ENCODE measurements at places on chromosomes 5 and 9.

GRCh38 chr5:179913461-179913860, 5.8 kb upstream of the TBC1D9B start:
- DNase-seq = no peak

DNA sequence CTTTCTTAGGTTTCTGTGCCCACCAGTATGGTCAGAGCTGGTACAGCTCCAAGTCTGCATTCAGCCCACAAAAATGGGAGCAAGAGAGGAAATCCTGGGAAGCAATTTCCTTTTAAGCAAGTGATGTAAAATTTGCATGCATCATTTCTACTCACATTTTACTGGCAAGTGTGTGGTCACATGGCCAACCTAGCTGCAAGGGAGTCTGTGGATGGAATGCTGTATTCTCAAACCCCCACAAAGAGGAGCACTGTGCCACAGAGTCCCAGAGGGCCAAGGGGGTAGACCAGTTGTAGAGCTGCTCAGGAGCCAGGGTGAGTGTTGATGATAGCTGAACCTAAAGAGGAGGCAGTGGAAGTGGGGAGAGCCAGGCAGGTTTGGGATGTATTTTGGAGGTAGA, 154.3 kb upstream of the SPRY4 start:
- no peak for DNase-seq

DNA sequence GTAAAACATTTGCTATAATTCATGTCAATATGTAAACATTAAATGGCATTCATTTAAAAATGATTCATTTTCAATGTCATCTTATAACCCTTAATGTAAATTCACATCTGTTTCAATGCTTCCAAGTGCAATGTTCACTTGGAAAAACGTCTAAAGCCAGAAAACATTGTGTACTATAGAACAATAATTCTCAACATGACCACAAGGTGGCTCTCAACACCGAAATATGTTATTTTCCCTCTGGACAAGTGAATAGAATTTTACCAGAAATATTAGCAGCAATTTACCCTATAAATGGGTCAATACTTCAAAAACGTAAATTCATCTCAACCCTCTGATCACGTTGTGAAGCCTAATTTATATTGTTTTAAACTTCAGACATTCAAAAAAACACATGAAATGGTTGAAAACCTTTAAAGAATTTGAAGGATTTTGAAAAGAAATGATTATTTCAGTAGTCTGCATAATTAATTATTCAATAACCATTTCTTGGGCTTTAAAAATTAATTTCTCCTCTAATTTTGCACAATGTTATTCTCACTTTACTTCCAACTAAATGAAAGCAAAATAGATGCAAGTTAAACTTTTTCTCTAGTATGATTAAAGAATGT, 11.0 kb downstream of the CDH10 start:
- peak; percentile 25 for DNase-seq

GRCh38 chr5:78648359-78649210, at the start of gene LHFPL2:
Gene LHFPL2 (minus strand): TSS chr5:78648772. CDS start chr5:78510213, 138,559 bp downstream.
- peak; percentile 18 for DNase-seq

DNA sequence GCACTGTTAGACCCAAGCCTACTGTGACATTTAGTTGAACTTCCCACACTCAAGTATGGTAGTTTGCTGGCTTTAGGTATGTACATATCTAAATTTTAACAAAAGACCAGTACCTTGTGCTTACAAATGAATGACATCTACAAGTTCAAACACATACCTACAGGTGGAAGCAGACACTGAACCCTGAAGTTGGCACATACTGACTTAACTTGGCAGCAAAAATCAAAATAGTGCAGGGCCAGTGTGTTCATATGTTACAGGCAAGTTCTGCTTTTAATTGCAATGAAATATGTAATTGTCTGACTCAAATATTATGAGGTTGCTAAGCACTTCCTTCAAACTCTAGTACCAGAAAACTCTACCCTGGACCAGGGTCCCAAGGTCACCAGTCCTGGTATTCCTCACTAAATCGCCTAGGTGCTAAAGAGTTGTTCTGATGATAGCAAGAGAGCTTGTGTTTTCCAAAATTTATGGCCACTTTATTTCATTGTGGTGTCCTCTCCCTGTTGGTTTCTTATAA, 77.4 kb downstream of the MEGF10 start:
- DNase-seq = no peak

GRCh38 chr5:7897014-7897600, 28.2 kb downstream of the MTRR start:
- peak; percentile 23 for DNase-seq

DNA sequence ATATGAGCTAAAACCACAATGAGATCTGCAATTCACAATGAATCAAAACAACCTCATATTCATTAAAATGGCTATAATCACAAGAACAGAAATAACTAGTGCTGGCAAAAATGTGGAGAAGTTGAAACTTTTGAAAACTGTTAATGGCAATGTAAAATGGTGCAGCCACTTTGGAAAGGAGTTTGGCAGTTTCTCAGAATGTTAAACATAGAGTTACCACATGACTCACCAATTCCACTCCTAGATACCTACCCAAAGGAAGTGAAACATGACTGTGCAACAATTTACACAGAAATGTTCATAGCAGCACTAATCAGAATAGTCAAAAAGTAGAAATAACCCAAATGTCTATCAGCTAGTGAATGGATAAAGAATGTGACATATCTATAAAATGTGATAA, 862.2 kb downstream of the DTWD2 start:
- DNase-seq = no peak

DNA sequence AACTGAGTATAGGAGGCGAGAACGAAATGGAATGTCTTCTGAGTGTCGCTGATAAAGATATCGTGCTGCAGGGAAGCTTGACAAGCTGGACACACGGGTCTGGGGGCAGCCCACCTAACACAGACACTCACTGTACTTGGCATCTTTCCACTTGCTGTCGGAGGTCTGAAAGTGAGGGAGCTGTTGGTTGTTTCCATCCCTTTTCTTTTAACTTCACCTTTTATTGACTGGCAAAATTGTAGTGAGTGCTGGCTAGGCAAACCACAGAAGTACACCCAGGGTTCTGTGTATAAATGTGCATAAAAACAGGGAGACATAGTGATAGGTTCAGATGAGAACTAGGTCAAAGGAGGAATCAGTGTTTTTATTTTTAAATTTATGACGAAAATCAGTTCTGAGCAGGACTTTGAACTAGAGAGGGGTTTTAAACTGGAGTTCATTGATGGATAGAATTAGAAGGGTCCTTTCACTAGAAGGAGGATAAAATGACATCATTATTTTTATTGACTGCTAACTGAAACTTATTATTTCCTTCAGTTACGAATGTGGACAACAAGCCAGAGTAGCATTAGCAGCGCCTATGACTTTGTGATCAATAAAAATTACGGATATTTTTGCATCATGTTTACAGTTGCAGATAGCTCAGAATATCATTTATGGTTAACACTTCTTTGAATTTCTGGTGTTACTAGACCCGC, 817 bp downstream of the GAPVD1 start:
- no peak for DNase-seq

DNA sequence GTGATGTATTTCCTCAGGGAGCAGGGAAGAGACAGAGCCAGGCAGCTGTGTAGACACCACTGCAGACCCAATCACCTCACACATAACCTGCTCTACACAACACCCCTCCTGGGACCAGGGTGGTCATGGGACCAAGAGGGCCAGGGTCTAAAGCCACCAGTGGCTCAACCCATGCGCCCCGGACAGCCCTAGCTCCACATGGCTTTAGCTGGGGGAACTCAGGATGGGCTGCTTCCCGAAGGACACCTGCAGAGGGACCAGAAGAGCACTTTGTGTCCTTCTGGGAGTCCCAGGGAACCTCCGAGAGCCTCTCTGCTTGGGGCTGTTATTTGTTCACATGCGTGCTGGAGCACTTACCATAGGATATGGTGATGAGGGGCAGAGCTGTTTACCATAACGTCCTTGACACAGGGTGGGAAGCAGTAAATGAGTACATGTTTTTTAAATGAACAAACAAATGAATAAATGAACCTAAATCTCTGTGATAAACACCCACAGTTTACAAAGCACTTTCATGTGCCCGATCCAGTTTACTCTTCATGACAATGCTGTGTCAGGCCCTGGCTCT, 12.3 kb downstream of the SEPTIN8 start:
- DNase-seq = no peak

GRCh38 chr5:112917453-112917995, 4.5 kb downstream of the REEP5 start:
- no peak for DNase-seq

GRCh38 chr9:33817327-33818166, 587 bp downstream of the UBE2R2 start:
- peak; percentile 24 for DNase-seq

- DNase-seq = no peak
Measured at GRCh38 chr9:81682797-81683196, 6.5 kb downstream of the TLE1 start.

- DNase-seq = no peak
Measured at GRCh38 chr9:18384066-18384465, 89.9 kb upstream of the ADAMTSL1 start.

GRCh38 chr9:33416996-33417395, 14.6 kb upstream of the AQP7 start:
- DNase-seq = no peak

DNA sequence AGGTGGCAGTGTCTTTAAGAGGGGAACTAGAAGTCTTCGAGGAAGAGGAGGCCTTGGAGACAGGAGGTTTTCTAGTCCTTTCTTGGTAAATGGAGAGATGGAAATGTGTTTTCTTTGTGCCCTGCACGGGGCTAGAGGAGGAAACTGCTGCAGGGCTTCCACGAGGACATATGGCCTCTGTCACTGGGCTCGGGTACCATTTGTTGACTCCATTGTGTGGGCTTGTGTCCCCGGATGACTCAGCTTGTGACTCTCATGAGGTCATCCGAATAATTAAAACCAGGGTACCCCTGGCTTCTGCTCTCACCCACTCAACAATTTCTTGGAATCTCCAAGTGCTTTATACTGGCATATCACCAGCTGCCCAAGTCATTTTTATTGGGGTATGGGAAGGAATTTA, 261.7 kb downstream of the KIF4B start:
- DNase-seq = no peak

- DNase-seq = no peak
Measured at GRCh38 chr9:4226331-4227250, 73.3 kb downstream of the GLIS3 start.

GRCh38 chr9:86326536-86326935, 27.7 kb downstream of the TUT7 start:
- no peak for DNase-seq

GRCh38 chr9:112198646-112199045, 23.5 kb upstream of the SUSD1 start:
- DNase-seq = no peak

DNA sequence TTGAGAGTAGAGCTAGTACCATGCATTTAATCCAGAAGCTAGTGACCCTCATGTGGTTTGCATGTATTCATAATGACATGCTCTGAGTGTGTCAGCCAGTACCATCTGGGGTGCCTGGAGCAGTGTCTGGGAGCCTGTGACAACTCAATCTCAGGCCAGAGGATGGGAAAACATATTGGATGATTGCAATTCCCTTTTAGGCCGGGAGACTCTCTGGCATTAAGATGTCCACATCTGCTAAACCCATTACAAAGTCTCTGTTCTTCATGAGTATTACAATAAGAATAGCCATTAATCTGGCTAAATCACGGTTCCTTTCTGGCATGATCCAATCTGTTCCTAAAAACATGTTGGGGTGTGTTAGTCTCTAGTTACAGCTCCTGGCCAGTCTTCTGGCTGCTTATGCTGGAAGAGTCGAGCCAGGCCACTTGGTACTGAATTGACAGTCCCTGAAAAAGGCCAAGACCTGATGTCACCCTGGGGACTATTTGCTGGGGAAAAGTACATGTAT, 475.7 kb downstream of the ENC1 start:
- DNase-seq = no peak

DNA sequence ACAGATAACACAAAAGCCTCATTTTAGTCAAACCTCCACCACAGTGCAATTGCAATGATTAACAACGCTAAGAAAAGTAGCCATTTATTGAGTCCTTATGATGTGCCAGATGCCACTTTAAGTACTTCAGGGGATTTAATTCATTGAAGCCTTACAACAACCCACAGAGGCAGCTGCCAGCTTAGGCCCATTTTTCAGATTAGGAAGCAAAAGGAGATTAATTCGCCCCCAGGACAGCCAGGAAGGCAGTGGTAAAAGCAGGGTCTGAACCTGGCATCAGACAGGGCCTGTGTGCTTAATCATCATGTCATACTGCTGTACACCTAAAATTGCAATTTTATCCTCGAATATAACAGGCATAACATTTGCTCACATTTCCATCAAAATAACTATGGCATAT, 23.9 kb downstream of the MED27 start:
- DNase-seq = no peak

DNA sequence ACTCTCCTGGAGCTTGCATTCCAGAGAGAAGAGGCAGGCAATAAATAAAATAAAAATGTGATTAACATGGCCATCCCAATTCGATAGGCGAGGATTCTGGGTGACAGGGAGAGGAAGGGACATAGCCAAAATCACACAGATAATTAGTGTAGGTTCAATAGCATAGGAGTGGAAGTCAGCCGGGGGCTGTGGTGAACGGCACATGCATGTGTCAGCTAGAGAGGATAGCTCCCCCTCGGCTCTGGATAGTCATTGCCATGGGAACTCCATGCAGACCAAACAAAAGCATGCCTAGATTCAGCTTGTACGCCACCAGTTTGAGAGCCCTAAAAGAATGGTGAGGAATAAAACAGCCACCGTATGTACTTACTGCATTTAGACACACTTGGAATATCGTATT, 223.5 kb downstream of the GRIA1 start:
- DNase-seq = no peak

- no peak for DNase-seq
Measured at GRCh38 chr9:135494791-135495559, 5.5 kb upstream of the MRPS2 start.

DNA sequence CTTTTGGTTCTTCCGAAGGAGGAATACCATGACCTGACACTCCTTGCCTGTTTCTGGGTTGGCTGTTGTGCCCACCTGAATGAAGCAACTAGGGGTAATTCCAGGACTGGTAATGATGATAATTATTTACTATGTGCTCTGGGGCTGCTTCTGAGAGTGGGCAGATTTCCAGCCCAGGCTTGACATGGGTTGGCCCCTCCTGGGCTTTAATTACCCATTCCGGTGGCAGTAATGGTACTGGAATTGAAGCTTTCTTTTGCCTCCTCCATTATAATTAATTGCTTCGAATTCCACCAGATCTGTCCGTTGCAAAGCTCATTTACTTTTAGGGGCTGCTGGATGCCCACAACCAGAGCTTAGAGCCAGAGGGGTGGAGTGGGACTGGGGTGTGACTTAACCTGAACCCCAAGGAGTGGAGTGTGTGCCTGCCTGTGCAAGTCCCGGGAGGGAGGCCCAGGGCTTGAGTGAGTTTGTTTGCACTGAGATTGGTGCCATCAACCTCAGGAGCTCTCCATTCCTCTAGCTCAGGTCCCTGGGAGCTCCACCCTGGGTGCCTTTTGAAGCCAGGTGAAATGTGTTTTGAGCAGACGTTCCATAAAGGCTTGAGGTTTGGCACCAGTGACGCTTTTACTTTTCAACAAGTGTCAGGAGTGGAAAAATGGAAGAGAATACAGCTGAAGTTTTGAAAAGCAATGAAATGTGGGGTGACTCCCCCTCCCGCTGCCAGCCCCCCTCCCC, 214.6 kb downstream of the PDZD2 start:
- DNase-seq = no peak

GRCh38 chr9:87065981-87066380, 118.7 kb upstream of the GAS1 start:
- DNase-seq = no peak

- DNase-seq = no peak
Measured at GRCh38 chr5:71596169-71596568, 9.0 kb downstream of the MCCC2 start.
